ENCODE measurements at places on chromosomes 2 and 18.

- no peak for DNase-seq
These were observed 31.0 kb upstream of the TMEM17 start for GRCh38 chr2:62536873-62537547.

- DNase-seq: no peak
These were observed 100.0 kb downstream of the MYO3B start for GRCh38 chr2:170277951-170278350.

DNA sequence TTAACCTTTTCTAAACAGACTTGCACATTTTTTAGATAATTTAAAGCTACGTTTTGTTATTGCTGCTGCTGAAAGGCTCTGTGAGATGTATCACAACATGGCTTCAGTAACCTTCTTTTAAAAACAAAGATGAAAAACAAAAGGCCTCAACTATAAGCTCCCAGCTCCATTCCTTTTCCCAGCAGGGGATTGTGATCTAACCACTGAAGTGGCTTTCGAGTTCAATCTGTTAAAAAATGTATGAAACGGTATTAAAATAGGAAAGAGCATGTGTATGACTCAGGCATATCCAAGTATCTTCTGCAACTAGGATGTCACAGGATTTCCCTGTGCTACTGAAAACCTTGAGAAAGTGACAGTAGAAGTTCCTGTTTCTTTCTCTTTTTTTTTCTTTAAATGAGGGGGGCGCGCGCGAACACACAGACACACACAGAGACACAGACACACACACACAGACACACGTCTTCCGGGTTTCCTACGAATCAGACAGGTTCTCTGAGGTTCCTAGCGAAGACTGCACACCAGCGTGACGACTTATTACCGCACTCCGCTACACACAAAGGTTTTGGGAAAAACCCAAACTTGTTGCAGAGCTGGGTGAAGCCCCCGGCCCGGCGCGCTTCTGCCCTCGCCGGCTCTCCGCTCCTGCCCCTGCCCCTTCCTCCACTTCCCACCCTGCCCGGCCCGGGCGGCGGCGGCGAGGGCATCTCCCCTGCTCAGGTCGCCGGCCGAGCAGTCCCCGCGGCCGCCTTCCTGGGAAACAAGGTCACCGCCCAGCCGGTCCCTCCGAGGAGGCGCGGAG lies 86.8 kb downstream of the RBMS1 start:
- DNase-seq: peak; percentile 72

- DNase-seq: no peak
These were observed 26.1 kb upstream of the SPTBN1 start for GRCh38 chr2:54429811-54430551.

GRCh38 chr2:223884399-223884798 lies 47.0 kb upstream of the AP1S3 start:
- DNase-seq: no peak

DNA sequence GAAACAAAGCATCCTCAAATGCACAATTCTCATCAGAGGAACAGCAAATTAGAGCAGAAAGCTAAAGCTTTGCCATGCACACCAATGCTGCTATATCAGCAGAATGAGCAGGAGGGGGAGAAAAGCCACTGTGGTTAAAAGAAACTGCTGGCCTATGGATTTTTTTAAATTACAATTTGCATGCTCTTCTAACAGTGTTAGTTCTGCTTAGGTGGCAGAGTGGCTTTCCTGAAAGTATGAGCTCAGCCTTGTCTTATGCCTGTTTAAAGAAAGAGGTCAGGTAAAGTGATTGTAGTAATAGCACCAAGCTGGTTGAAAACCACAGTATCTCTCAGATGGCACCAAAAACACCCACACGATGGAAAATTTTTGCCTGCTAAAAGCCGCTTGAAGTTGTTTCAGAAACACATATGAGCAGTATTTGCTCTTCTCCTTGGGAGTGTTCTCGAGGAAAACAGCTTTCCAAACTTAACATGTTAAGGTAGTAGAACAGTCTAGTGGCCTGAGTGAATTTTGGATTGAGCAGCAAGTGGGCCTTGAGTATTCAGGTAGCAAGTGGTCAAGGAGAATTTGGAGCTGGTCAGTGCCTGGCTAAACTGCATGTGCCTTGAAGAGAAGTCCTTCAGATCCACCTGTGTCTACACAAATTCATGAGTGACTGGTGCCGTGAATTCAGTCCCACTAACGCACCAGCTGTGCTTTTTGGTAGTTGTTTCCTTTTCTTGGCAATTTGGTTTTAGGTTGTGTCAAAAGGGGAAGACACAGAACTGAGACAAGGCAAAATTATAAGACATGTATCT lies 19.6 kb upstream of the NDUFV2 start:
- DNase-seq: no peak

DNA sequence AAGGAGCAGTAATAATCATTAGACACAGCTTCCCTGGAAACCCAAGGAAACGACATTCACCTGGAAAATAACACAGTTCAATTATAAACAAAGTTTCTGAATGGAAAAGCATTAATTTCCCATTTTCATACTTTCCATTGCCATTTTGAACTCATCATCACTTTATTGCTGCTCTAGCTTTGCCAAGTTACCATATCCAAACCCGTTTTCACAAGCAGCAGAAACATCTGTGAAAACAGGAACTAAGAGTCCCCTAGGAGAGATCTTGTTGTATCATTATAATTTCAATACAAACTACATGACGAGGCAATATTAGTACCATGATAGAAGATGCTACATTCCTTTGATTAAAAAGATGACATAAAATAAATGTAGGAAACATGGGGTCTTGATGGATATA lies 597.0 kb upstream of the NRXN1 start:
- DNase-seq: no peak

DNA sequence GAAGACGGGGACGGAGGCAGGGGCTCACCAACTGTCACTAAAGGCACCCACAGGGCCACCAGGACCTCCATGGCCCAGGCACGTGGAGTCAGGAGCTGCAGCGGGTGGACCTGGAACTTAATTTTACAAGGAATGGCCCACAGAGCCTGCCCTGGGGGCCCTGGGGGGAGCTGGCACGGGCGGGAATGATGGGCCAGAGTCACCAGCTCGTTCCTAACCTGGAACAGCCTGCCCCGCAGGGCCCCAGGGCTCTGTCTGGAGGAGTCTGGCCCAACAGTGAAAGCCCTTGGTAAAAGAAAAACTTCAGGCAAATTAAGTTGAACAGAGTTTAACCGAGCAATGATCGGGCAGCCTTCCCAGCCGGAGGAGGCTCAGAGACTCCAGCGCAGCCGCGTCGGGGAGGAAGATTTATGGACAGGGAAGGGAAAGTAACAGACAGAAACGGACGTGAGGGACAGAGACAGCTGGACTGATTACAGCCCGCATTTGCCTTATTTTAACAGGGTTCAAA lies 118.4 kb upstream of the TMEM18 start:
- DNase-seq: no peak

- DNase-seq: no peak
These were observed 428.1 kb downstream of the THSD7B start for GRCh38 chr2:137193401-137193800.

DNA sequence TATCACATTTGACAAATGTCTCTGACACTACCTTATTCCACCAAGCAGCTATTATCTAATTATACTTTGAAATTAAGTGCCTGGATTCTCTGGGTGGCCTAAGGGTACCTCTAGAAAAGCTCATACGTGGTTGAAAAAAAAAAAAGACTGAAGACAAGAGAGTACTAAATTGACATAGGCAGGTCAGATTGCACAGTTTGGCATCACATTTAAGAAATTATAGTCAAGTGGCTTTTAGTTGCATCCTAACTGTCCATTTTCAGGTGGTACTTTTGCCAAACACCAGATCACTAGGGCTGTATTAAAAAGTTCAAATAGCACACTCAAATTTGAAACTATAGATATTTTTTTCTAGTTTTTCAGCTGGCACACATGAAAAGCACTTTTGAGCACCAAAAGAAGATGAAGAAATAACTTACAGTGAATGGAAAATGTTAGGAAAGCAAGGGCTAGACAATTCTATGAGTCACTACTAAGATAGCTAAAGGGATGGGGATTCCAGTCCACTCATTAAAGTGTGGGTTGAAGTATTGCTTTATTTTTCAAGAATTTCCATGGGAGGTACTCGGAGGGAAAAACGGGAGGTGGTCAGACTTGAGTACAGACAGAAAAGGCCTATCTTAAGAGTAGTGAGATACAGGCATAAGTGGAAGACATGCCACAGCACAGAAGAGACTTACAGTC lies 106.5 kb upstream of the COL5A2 start:
- DNase-seq: no peak

- DNase-seq: no peak
These were observed 498.7 kb downstream of the BCL11A start for GRCh38 chr2:60054571-60055340.

- DNase-seq: peak; percentile 78
These were observed 36.8 kb downstream of the MOGAT1 start for GRCh38 chr2:222708274-222708710.

GRCh38 chr2:11811036-11811654 lies 64.7 kb downstream of the LPIN1 start:
- DNase-seq: no peak

GRCh38 chr2:10498525-10499274 lies 50.6 kb upstream of the ODC1 start:
- DNase-seq: no peak

DNA sequence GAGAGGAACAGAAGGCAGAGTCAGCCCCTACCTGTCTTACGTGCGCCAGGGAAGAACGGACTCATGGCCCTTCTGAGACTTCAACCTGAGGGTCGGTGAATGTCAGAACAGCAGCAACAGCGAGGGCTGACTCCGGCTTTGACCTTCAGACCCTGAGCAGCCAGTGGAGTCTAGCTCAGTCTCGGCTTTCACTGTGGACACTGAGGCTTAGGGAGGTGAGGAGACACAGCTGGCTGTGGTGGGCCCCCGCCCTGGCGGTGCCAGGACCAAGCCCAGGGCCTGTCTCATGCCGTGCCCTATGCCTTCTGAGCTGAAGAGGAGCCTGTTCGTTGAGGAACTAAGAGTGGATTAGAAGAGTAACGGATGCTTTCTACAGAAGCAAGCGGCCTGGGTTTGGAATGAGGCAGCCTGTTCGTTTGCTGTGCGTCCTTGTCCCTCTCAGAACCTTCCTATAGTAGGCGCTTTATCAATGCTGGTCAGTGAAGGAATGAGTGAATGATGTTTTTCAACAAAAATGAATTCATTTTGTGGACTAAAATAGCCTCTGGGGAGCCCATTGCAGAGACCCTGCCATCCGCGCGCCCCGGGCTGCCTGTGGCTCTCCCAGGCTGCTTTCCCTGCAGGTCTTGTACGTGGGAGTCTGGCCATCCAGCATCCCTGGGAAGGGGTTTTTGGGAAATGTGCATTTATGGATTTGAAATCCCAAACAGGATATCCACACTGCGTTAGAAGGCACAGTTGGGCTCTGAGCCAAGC lies 38.9 kb downstream of the ASB1 start:
- DNase-seq: no peak

DNA sequence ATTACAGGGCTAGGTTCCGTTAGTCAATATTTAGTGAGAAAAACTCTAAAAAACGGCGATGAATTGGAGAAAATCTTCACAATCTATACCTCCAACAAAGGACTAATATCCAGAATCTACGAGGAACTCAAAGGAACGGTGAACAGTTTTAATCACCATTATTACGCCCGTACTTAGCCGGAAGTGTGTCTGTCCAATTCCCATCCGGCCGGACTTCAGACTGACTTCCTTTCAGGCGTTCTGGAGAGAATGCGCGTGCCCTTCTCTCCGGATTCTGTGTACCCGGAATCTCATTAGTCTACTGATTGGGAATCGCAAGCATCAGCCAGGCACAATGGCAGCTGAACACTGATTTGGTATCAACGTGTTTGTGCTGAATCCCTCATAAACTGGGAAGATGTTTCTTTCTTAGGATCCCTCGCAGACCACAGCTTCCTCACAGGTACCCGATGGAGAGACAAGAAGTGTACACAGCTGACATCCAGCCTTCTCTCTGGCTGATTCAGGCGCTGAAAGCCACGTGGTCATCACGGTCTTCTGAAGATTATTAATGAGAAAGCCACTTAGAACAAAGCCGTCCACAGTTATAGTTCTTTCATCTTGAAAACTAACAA lies 239.9 kb downstream of the ZNF516 start:
- no peak for DNase-seq

GRCh38 chr2:202918860-202919259 lies 6.8 kb downstream of the CARF start:
- DNase-seq: no peak

DNA sequence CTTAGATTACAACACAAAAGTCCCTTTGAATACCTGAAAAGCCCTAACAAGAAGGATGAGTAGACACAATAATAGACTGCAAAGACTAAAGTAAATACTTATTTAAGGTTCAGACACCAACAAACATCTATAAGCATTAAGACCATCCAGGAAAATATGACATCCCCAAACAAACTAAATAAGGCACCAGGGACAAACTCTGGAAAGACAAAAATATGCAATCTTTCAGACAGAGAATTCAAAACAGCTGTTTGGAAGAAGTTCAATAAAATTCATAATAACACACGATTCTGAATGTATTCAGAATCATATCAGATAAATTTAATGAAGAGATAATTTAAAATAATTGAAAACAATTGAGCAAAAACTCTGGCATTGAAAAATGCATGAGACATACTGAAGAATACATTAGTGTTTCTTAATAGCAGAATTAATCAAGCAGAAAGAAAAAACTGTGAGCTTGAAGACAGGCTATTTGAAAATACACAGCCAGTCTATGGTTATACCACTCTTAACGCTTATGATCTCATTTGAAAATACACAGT lies 1388.8 kb downstream of the DSC3 start:
- no peak for DNase-seq

DNA sequence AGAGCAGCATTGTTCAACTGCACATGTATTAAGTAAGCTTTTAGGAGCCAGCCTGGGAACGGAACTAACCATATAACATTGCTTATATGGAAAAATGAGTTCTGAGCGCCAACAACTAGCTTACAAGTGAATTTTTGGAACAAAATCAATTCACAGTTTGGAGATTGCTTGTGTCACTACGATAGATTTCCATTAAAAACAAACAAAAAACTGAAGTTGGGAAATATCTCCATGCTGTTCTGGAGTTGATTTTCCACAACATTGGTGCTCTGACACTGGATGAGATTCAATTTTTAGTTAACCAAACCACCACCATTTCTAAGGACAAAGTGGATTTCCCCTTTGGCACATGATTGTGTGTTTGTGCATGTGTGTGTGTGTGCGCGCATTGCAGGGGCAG lies 56.9 kb upstream of the ZNF397 start:
- no peak for DNase-seq

DNA sequence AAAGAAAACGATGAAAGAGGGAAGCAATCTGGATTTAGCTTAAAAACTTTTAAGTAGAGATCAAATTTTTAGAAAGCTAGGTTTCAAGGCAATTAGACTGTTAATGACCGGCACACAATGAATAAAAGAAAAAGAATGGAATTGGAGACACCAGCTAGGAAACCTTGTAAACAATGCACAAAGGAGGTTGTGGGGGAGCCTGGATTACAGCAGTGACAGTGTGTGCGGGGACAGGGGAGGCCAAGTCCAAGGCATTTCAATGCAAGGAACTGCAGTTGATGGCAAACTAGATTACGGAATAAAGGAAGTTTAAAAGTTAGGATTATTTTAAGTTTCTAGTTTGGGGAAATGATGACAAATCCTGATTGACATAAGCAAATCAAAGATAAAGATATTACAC lies 74.5 kb downstream of the DTNB start:
- DNase-seq: no peak

- no peak for DNase-seq
These were observed 79.6 kb upstream of the SKOR2 start for GRCh38 chr18:47331026-47331425.

Data from C1 segment of cervical spinal cord (tissue), 14 donors.